Left renal pelvis (tissue), 4 donors: ENCODE measurements at places on chromosomes 12 and 14. TPM values are rescaled to one million over a fixed set of nuclear protein-coding genes. Genes with fewer than 3 reads are reported as not detected.

BHLHE41 gene
- 2.0 TPM for polyA plus RNA-seq

DNAL1 gene
- polyA plus RNA-seq = 32.7 TPM

CAND1 gene
- 220 TPM for polyA plus RNA-seq

DNA sequence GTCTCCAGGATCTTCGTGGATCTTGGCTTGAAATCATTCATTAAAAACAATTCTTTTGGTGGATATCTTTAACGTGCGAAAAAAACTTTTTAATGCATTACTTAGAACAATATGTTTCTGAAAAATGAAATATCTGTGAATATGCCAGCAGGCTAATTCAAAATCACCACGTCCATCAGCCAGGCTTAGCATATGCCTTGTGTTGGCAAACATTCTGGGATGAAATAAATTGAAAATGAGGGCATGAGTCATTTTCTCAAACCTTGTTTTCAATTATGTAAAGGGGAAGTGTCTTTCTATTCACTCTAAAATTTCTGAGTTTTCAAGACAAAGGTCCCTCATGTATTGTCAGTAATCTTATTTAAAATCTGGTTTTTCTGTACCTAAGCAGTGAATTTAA is 393.9 kb downstream of the PAWR start:
- no peak for DNase-seq

GRCh38 chr12:16385782-16386646 is 38.6 kb downstream of the MGST1 start:
- DNase-seq = peak; percentile 33

DNA sequence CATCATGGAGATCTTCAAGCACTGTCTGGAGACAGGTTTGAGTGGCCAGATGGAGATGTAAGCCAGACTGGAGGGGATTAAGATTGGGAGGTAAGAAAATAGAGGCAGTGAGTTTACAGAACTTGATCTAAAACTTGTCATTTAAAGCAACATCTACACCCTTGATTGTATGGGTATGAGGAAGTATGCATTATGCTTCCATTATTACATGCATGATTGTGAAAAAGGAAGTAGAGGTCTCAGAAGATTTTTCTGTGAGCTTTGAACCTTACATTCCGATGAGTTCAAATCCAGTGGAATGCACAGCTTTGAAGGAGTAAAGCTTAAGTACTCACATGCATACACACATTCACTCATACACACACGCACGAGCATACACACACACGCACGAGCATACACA is 550.8 kb downstream of the MED13L start:
- DNase-seq = no peak
